ENCODE measurements at places on chromosomes 16 and 17.

GRCh38 chr17:18361837-18362697 is 1.3 kb downstream of the SHMT1 start:
- no peak for DNase-seq

- DNase-seq: no peak
Measured at GRCh38 chr16:8905795-8906591, 23.8 kb downstream of the LITAFD start.

DNA sequence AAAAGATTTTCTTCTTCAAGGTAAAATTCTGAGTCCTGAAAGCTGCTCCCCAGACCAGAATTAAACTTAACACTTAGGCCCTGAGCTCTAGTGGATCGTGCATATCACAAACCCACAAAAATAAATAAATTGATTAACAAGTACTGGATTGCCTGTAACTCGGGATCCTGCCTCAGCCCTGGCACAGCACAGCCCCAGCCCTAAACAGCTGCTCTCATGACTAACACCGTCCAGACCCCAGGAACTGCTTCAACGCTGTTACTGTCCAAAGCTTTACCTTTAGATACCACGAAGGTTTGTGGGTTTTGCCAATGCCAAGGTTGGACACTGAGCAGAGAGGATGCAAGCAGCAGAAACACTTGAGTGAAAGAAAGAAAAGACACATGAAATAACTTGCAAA is 172.5 kb downstream of the COPRS start:
- no peak for DNase-seq

GRCh38 chr16:30655815-30656347 is 2.4 kb upstream of the FBRS start:
- DNase-seq: no peak

DNA sequence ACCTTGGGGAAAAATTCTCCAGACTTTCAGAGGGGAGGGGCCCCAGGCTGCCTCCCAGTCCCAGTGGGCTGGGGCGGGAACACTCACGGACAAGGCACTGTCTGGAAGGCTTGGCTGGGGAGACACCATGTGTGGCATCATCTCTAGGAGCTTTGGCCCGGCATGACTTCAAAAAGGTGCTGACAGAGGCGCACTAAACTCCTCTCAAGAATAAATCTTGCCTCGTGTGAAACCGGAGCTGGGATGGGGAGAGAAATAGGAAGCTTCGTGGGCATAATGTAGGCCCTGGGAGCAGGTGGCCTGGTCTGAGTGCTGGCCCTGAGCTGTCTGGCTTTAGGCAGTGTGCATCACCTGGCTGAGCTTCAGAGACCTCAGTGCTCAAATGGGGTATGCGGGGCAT is 5.7 kb downstream of the WSCD1 start:
- DNase-seq: no peak
